ENCODE measurements at places on chromosomes 7 and 10. TPM values are rescaled to one million over a fixed set of nuclear protein-coding genes. Genes with fewer than 3 reads are reported as not detected.
A peak's percentile ranks its signal among the peaks of the same experiment; 100 is the strongest.

DNA sequence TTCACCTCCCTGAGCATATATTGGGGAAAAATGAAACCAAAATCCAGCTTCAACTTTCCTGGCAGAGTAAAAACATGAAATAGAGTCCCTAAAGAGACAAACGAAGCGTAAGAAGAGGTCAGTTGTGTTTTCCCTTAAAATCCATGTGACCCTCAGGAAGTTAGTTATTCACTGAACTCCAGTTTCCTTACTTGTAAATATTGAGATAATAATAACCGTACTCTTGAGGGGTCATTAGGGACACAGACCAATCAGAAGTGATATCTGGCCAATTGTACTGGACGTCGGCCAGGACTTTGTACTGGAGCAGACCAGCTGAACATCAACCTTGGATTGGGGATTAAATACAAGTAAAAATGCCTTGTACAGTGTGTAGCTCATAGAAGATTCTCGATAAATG lies 167.0 kb downstream of the GATA3 start:
- DNase-seq: no peak

GRCh38 chr10:91565226-91565625 lies 67.6 kb downstream of the PPP1R3C start:
- no peak for DNase-seq

GRCh38 chr10:68301790-68302502 lies 29.9 kb upstream of the HNRNPH3 start:
- no peak for DNase-seq

GRCh38 chr10:61899997-61900828 lies 1.3 kb upstream of the ARID5B start:
- peak; percentile 65 for DNase-seq

DNA sequence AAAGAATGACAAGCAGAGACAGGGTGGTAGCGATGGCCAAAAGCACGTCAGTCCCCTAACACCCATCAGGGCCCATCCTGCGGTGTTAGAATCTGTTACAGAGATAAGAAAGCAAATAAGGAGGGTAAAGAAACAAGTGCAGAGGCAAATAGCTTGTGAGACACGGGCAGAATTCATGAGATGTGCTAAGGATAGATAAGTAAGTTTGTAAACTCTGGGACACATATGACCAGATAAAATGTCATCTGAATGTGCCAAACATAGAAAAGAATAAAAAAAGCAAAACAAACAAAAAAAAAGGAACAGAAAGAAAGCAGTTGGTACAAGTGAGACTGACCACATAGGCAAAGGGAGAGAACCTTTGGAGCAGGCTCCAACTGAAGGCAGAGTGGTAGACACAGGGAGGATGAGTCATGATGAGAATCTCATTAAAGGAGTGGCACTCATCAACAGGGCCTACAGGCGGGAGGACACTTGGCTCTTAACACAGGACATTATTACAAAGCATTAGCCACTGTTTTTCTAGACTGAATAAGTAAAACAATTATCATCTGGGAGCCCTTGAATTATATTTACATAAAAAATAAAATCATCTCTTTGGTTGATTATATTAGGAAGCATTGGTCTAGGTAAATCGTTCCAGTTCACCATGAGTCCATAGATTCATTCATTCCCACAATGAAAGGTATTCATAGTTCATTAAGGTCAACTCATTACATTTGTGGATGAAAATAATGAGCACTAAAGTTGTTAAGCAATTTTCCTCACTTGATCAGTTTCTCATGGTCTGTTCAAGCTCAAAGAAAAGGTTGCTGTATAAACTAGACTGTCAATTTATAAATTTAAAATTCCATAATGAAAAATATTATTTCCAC lies 21.5 kb upstream of the EPHB6 start:
- no peak for DNase-seq

GRCh38 chr10:125846894-125847293 lies 23.5 kb downstream of the BCCIP start:
- DNase-seq: no peak

GRCh38 chr7:80807166-80807900 lies 111.5 kb downstream of the SEMA3C start:
- no peak for DNase-seq

DNA sequence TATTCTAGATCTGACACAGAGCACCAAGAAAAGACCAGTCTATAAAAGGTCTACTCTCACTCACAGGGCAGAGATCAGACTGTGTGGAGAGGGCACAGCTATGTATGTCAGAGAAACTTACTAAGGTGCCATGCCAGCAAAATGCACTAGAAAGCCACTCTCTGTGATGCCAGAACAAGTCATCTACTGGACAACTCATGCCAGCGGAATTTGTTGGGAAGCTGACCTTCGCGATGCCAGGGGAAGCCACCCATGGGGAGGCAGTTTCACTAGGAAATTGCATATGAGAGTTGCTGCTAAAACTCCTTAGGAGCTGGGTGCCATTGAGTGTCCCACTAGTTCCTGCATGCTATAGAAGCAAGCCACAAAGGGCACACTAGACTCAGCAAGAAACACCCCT lies 58.5 kb downstream of the MICU1 start:
- DNase-seq: peak; percentile 16

- DNase-seq: no peak
Measured at GRCh38 chr7:48052748-48053147, 17.4 kb downstream of the C7orf57 start.

DNA sequence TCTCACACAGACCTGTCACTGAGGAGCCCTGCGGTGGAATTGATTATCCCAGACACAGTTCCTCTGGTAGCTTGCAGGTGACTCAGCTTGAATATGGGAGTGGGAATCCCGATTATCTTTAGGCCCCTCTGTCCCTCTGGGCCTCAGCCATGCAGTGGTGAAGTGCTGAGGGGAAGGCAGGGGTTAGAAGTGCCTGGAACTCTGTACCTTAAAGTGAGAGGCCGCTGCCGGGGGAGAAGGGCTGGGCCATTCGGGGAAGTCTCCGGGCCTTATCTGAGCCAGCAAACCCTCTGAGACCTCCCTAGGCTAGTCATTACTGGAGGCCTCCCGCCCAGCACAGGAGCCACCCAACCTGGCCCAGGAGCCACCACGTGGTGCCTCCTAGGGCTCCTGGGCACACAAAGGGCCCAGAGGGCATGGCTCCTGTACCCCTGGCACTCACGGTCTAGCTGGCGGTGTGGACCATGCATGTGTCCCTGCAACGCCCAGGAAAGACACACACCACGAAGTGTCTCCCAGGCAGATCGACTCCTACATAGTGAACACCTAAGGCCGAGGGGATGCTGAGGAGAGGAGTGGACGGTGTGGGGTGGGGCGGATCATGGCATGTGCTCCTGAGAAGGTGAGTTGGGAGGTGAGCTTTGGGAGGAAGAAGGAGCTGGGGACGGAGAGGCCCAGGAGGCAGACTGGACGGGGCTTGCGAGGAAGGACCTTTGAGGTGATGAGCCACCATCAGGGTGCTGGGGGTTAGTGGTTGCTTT lies 56.2 kb downstream of the HK1 start:
- DNase-seq: no peak

DNA sequence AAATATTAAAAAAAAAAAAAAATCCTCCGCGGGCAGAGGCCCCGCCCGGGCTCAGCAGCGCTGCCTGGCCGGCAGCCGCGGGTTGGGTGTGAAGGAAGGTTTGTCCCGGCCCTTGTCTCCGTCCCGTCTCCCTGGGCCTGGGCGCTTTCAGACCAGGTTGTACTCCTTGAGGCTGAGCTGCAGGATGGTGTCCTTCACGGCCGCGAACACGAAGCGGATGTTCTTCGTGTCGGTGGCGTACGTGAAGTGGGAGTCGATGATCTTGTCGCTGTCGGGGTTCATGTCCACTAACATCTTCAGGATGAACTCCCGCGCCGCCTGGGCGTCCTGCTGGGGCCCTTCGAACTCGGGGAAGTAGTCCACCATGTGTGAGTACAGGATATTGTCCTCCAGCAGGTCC lies 123.7 kb upstream of the KCTD7 start:
- no peak for DNase-seq

DNA sequence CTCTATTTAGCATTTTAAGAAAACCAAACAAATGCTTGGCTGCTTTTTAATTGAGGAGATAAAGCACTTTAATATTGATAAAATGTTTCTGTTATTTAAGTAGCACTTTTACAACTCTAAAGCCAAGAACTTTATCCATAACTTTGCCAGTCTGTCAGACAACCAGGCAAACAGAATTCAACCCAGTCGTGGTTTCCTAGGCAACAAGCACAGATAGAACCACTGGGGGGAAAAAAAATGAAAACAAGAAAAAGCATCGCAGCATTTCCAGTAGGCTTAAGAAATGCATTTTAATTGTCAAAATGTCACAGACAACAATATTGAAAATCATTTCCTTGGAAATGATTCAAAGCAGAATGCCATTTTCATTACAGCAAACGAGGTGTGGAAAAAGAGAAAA lies 323.4 kb downstream of the PARD3 start:
- no peak for DNase-seq

- DNase-seq: no peak
Measured at GRCh38 chr10:119312241-119312640, 104.9 kb downstream of the GRK5 start.

DNA sequence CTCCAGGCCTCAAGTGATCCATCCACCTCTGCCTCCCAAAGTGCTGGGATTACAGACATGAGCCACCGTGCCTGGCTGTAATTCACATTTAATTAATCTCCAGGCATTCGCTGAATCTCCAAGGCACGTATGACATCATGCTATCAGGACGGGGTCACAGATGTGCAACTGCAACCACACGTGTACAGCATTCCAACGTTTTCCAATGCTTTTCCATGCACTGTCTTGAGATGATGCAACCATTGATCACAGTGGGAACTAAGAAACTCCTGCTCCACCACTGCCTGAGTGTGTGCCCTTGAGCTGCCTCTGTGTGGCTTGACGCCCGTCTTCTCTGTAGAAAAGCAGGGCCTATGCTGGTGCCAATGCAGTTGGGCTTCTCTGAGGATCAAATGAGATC lies 119.8 kb upstream of the LYZL2 start:
- DNase-seq: no peak

DNA sequence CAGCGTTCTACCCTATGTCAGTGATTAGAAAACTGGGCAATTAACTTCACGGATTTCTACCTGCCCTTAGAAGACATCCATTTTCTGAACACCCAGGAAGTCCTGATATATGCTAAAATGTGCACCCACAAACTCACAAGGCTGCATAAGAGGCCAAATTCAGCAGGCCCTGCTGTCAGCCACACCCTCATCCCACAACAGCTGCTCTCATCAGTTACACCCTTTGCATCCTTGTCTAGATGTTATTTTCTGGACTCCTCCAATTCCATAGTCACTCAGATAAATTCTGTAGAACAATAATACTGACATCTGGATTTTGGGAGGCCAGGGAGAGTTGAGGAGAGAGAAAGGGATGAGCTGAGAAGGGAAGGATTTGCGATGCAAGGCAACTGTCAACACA lies 208.9 kb downstream of the TAX1BP1 start:
- no peak for DNase-seq

- DNase-seq: no peak
Measured at GRCh38 chr10:35925493-35925892, 283.4 kb upstream of the FZD8 start.

DNA sequence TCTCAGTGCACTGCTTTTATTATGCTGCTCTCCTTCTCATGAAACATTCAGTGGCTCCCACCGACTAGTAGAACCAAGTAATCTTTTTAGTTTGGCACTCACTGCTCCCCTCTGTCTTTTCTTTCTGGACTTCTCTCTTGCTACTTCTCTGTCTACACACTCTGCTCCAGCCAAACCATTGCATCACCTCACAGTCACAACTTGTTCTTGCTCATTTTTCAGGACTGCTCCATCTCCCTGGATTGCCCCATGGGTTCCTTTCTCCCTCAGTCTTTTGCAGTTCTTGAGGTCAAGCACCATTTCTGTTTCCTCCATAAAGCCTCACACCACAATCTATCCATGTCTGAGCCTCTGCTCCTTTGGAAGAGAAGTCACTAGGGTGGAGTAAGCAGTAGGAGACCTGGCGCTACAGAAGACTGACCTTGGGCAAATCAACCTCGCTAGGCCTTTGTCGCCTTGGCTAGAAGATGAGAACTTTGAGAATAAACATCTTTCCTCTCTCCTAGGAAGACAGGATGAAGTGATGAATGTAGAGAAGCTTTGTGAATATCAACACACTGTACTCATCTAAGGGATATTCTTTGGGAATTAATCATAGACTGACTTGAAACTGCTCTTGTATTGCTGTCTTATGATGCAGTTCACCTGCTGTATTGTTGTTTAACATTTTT lies 186.2 kb downstream of the LRMDA start:
- no peak for DNase-seq

GRCh38 chr10:649798-650440 lies 39.5 kb downstream of the DIP2C start:
- no peak for DNase-seq

DNA sequence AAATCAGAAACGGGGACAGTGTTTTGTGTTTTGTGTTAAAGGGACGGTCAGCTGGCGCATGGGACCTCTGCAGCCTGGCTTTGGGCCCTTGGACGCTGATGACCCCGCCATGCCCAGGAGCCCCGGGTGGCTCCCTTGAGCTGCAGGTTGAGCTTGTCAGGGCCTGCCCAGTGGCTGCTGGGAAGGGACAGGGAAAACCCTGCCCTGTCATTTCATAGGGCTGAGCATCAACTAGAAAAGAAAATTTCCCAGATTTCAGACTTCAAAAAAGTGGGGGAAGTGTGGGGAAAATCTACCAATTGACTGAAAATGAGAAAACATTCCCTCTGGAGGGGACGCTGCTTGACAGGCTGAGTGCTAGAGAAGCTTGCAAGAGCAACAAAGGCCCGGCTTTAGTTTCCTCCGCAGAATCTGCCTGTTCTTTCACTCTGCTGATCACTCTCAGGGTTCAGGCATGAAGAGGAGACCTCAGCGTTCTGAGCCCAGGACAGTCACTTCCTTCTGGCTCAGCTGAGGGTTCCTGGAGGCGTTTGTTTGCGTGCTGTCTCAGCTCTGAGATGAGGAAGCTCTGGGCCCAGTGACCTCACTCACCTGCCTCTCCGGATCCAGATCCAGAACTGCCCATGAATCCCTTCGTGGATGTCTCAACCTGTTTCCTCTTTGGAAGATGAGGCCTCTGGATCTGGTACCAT lies 18.6 kb upstream of the DNAJB6 start:
- no peak for DNase-seq

GRCh38 chr10:9254353-9254752 lies 1199.9 kb downstream of the GATA3 start:
- no peak for DNase-seq

DNA sequence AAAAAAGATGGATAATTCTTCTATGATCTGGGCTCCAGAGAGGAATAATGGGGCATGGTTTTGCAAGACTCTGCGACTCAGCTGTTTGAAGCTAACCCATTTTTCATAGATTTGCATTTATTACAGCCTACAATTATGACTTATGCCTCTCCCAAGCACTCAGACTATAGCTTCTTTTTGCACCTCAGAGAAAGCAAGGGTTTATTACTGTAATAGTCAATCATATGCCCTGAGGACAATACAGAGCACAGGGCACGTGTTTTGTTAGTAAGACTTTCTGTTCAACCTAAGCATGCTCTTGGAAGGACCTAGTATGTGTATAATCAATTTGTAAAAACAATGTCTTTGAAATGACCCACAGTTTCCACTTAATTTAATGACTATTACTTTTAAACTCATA lies 221.2 kb downstream of the PARD3 start:
- no peak for DNase-seq

- DNase-seq: no peak
Measured at GRCh38 chr7:44185729-44186128, 3.5 kb downstream of the GCK start.

OPALIN gene
- not detected for total RNA-seq

THSD7A gene
- 3.4 TPM for total RNA-seq

ANAPC16 gene
- total RNA-seq: 233 TPM

WAPL gene
- 29.5 TPM for total RNA-seq

KLF14 gene
- total RNA-seq: 0.17 TPM

ACSM6 gene
- total RNA-seq: not detected

CCDC172 gene
- total RNA-seq: not detected

POLR2J2 gene
- 4.3 TPM for total RNA-seq

MET gene
- 17.8 TPM for total RNA-seq

SUV39H2 gene
- 7.3 TPM for total RNA-seq
